ENCODE measurements at places on chromosomes 13 and 19.

GRCh38 chr13:29513002-29513980 lies 82.2 kb downstream of the SLC7A1 start:
- DNase-seq = no peak

GRCh38 chr19:43534816-43535761 lies 2.1 kb downstream of the ZNF575 start:
- peak; percentile 75 for DNase-seq

DNA sequence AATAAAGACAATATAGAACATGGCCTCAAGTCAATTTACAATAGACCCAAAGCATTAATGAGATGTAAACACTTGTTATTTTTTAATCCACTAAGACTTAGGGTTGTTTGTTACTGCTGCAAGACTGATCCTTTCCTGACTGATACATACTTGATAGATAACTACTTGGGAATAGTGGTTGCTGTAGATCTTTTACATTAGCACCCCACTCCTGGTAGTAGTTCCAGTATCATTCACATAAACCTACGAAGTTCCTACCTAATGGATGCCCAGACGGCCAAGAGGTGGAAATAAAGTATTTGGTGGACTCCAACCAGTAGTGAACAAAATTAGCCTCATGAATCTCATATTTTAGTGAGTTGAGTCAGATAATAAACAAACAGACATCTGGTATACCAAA lies 26.9 kb downstream of the ADGRE1 start:
- DNase-seq = no peak

GRCh38 chr19:46206176-46206575 lies 23.4 kb upstream of the IGFL1 start:
- no peak for DNase-seq

GRCh38 chr13:113803409-113804016 lies 44.5 kb downstream of the TMEM255B start:
- DNase-seq = no peak

DNA sequence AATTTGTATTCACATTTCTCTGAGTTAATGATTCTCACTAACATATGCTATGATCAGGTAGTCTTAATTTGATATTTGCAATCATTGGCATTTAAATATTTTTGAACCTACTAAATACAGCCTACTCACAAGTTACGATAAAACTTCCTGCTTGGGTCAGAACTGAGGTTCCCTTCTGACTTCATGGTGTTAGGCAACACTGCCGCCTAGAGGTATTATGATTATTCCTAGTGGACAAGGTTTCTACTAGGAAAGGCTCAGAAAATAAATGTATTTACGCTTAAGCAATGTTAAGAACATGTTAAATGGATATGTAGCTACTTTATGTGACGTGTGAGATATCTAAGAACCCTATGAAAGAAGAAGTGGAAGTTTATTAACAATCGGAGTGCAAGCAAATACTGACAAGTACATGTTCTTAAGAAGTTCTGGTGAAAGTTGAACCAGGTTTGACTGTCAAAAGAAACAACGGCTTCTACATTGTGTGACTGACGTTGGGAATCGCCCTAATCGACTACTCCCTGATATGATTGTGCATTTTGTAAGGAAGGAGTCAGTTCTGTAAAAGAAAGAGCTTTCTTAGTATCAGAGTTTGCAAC lies 1395.8 kb downstream of the SLITRK5 start:
- peak; percentile 77 for DNase-seq

DNA sequence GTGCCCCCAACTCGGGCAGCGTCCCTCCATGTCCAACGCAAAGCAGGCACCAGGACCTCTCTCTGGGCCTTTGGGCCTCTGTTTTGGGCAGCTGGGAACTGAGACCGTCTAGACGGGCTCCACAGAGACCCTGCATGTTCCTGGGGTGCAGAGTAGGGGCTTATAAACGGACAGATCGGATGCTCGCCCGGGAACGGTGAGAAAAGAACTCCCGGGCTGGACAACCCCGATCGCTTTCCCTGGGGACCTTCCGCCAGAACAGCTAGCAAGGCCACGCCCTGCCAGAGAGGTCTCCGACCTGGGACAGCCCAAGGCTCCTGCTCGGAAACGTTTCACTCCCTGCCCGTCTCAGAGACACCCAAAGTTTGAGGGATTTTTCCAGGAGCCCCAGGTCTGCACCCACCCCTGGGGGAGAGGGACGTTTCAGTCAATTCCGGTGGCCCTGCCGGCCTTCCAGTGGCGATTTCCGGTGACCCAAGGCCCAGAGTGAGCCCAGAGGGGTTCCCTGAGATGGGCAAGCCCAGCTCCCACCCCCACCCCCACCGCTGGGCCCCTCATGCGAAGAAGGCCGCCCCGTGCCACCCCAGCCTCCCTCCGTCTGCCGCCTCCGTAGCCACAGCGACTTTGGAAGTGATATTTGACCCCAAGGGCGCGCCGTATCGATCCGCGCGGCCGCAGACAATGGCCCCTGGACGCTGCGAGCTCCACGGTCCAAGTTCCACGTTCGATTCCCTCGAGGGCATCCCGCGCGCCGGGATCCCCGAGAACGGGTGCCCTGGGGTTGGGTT lies 1.7 kb downstream of the NR2F6 start:
- peak; percentile 73 for DNase-seq

DNA sequence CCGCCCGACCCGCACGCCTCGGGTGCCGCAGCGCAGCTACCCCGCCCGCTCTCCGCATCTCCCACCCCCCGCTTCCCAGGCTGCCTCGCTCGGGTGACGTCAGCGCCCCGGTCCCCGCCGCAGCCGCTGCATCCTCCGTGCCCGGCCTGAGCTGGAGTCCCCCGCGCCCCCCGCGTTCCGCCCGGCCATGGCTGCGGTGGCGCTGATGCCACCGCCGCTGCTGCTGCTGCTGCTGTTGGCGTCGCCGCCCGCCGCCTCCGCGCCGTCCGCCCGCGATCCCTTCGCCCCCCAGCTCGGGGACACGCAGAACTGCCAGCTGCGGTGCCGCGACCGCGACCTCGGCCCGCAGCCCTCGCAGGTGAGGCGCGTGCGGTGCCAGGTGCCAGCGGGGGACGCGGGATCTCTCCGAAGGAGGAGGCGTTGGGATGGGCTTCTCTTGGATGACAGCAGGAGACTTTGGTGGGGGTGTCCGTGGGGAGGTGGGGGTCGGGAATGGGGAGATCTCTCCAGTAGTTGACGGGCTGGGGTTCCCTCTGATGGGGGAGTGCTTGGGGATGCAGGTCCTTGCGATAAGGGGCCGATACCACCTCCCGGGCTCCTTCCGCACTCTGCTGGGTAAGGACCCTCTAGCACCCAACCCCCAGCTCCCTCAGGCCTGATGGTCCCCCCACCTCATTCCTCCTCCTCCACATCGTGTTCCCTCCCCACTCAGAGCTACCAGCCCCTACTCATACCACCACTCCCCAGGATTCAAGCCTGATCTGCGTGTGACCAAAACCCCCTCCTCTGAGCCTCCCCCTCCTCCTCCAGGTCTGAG lies at the start of gene TMEM59L:
TSS of gene TMEM59L (plus strand) at position 99 of the 817 bp plus-strand sequence. CDS start at position 188, 89 bp downstream.
- DNase-seq = no peak

- DNase-seq = no peak
Observed at GRCh38 chr13:78228940-78229339, 310.3 kb upstream of the EDNRB start.

DNA sequence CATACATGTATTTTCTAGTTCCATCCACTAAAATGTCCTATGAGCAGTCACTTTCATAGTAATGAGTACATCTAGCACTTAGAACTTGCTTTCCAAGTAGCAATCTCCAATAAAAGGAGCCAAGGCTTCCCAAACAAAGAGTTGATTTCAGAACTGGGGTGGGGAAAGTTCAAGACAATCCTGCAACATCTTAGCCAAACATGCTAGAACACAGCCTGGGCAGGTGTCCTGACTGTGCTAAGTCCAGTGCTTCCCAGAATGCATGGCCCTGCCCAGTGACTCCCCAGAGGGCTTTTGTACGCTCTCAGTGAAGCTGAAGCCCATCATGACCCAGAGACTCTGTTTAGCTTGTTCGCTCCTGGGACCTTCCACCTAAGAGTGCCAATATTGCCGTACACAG lies 106.7 kb upstream of the UBAC2 start:
- DNase-seq = no peak

GRCh38 chr13:29487466-29488454 lies 107.7 kb downstream of the SLC7A1 start:
- DNase-seq = no peak

GRCh38 chr13:22483276-22483675 lies 697.5 kb upstream of the SGCG start:
- no peak for DNase-seq

DNA sequence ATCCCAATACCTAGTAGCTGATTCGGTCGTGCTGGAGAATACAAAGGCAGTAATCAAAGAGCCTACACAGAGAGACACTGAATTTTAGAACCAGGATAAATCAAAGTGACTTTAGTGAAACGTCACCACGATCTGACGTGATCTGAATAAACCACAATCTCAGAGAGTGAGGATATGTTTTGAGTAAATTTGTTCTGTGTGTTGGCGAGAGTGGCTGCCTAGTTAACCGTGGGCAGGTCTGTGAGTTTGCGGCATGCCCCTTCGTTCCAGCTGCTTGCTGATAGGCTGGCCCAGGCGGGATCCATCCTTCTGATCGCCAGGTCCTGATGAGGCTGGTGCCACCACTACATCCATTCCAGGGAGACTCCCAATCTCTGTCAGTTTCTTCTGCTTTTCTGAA lies 40.4 kb downstream of the LRCH1 start:
- DNase-seq = no peak

DNA sequence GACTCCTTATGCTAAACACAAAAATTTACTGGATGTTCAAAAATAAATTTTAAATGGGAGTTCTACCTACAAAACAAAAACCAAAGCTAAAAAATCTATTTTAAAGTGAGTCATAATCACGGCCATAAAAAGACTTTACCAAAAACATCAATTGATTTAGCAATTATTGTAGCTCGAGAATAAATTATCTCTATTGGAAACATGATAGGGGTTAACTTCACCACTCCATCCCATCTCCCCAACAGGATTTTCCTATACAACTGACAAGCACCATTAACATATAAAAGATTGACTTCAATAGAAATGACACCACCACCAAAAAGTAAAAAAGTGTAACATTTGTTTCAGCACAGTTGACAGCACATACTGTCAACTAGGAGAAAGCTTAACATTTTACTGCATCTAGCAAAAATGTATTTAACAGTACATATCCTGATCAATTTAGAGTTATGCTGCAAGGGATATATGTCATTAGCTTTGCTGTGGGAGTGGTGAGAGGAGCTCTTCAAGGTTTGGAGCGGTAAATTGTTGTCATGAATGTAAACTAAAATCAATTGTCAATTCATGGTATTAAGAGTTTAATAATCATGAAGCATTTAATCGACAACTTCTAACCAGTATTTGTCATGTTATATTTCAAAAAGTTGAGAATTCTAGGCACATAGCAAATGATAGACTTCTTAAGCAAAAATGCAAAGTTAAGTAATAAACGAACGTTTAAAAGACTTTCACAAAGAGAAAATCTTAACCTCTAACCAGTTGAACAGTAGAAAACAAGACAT lies 3.8 kb downstream of the UBL3 start:
- no peak for DNase-seq

- DNase-seq = no peak
Observed at GRCh38 chr13:42394711-42395085, 122.7 kb downstream of the AKAP11 start.

- DNase-seq = peak; percentile 83
Observed at GRCh38 chr13:94433055-94433961, 46.2 kb downstream of the DCT start.

GRCh38 chr19:42327381-42327780 lies 1.9 kb downstream of the MEGF8 start:
- no peak for DNase-seq

DNA sequence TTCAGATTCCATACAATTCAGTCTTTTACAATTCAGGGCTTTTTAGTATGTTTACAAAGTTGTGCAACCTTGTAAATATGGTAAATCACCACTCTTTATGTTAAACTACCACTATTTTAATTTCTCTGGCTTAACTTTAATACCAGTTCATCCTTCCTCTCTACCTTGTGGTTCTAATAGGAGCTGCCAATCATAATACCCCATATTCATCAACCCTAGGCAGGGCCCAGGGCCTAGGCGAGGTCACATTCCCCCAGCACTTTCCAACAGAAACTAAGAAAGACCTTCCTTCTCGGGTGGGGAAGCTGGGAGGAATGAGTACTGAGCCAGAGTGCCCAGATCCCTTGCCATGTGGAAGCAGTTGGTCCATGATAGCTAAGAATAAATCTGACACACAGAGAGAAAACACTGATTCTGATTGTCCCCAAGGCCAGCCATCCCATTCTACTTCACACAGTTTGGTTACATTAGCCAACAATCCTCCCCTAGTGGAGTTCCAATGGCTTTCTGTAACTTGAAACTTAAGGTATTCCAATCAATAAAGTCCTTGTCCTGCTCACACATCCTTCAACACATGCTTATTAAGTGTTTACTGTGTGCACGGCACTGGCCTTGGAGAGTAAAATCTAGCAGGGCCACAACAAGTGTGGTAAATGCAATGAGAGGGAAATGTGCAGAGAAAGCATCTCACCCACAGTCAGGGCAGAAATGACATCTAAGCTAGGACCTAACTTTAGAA lies 76.8 kb downstream of the NUFIP1 start:
- DNase-seq = no peak

DNA sequence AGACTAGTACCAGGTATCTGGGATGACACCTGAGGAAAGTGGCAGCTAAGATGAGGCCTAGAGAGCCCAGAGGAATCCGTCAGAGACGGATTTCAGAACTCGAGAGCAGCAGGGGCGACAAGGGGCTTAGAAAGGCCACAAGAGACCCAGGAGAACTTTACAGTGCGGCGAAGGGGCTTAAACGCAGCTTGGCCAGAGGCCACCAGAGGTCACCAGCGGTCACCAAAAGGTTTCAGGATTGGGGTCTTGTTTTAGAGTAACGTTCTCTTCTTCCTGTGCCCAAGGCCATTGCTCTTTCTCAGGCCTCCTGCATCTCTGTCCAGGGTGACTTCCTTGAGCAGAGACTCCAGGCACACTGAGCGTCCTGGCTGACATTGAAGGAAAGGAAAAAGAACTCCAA lies 2.2 kb downstream of the ZSCAN22 start:
- DNase-seq = no peak

- no peak for DNase-seq
Observed at GRCh38 chr13:55000844-55001243, 1972.2 kb downstream of the OLFM4 start.

DNA sequence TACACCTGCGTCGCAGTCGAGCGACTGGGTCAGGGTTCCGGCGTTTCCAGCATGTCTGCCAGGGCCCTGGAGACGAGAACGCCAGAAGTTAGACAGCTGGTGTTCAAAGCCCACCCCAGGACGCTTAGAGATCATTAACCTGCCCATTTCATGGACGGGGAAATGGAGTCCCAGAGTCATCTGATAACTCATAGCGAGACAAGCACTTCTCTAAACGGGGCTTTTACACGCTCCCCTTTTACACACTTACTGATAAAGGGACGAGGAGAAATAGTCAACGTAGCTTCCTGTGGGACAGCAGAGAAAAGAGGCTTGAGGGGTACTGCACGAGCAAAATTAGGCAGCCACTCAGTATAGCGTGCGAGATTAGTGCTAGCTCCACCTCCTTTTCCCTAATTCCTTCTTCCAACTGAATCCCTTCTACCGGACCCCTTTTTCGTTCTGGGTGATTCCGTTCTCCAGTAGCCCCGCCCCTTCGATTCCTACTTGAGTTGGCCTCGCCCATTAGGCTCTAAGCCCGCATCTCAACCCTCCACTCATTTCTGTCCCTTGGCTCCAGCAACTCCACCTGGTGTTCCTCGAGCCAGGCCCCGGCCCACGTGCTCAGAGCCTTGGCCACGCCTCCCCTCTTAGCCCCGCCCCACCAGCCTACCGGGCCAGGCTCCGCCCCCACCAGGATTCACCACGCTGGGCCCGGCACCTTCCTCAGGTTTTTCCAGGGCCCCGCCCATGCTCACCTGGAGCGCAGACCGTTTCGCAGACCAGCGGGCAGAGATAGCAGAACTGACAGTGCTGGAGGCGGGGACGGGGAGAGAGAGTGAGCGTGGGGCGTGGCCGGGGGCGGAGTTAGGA lies 3.7 kb downstream of the HRC start:
- DNase-seq = peak; percentile 89

- no peak for DNase-seq
Observed at GRCh38 chr19:39265321-39265916, 2.8 kb upstream of the IFNL2 start.

Measured in hepatocyte (in vitro differentiated cells).